ENCODE measurements at places on chromosomes 12 and 14.
A peak's percentile ranks its signal among the peaks of the same experiment; 100 is the strongest.

DNA sequence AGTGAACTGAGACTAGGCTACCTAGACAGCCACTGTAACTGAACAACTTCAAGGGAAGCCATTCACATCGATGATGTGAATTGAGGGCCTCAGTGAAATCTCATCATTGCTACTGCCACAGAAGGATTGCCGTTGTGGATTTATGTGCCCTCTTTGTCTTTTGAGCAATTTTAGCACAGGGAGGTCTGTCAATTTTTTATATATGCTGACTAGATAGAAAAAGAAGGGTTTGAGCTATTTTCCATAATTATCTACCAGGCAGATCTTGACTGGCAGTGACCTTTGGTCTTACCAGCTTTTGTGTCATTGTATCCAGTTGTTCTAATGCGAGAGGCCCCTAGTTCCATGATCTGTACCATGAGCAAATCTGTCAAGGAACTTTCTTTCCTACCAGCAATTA is 179.4 kb downstream of the ERC1 start:
- DNase-seq, result no peak

- no peak for DNase-seq
Observed at GRCh38 chr14:90870950-90871604, 54.8 kb upstream of the TTC7B start.

GRCh38 chr12:52515319-52515646 is 4.9 kb downstream of the KRT5 start:
- no peak for DNase-seq

- DNase-seq, result no peak
Observed at GRCh38 chr14:32304296-32304695, 24.8 kb upstream of the AKAP6 start.

- no peak for DNase-seq
Observed at GRCh38 chr12:47977046-47977771, 13.8 kb downstream of the TMEM106C start.

GRCh38 chr14:60561845-60562746 is 53.1 kb downstream of the SIX6 start:
- peak; percentile 52 for DNase-seq

DNA sequence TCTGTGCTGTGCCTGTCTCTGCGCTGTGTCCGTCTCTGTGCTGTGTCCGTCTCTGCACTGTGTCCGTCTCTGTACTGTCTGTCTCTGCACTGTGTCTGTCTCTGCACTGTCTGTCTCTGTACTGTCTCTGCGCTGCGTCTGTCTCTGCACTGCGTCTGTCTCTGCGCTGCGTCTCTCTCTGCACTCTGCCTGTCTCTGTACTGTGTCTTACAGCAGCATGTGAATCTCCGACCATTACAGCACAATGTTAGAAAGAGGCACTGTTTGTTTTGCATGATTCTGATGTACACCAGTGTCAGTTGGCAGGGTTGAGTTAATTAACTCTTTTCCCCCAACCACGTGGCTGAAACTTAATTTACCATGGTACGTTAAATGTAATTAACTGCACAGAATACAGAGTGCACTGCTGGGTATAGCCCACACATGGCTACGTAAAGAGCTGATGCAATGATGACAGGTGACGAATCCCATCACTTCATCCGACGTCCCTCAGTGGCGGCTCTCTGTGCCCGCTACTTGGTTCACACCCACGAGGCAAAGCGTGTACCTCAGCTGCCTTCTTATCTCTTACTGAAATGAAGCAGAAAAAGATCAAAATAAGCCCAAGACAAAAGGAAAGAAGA is 127.7 kb upstream of the SFSWAP start:
- DNase-seq, result no peak

Data from HFF-Myc (cell line).